ENCODE measurements at places on chromosomes 3 and 15.

- DNase-seq: no peak
Measured at GRCh38 chr3:173976281-173976680, 578.7 kb downstream of the NLGN1 start.

DNA sequence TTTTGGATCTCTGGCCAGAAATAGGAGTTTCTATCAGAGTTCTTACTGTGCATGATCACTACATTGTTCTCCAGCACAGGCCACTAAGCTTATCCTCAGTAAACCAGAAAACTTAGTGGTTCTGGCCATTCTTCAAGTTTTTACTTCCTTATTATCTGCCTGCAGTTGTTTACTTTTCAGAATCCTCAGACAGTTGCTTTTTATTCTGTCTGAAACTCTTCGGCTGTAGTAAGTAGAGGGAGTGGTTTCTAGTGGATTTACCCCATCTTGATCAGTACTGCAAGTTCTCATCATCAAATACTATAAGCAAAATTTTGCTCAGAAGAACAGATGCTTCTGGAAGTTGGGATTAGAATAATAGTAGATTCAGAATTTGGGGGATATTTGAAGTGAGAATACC is 193.0 kb upstream of the RARB start:
- no peak for DNase-seq

DNA sequence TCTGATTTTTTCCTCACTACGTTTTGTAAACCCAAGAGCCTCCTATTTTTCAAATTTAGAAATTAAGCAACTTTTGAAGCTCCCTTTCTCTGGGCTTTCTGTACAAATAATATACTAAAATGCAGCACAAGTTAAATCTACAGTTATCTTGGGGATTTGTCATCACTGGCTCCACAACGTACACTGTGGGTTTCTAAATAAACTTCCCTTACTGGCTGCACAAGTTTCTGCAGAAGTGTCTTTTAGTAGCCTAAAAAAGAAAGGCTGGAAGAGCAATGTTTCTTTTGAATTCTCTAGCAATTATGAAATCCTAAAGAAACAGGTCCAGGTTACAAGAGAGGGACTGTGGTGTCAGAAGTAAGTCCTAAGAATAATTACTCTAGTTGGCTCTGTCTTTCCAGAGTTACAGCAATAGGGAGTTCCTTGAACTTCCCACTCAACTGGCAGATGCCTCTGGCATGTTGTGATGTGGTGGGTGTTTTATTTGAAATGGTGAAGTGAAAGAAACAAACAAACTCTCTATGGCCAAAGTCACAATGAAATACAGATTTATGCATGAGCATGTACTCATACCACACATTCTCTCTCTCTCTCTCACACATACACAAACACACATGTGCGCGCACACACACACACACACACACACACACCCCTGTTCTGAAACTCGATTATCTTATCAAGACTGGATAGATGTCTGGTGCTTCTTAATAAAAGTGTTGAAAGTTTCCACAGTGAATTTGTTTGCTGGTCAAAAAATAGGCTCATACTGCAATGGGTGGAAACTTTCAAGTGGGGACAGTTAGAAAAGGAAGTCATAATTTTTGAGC is 198.2 kb downstream of the SSR3 start:
- no peak for DNase-seq

DNA sequence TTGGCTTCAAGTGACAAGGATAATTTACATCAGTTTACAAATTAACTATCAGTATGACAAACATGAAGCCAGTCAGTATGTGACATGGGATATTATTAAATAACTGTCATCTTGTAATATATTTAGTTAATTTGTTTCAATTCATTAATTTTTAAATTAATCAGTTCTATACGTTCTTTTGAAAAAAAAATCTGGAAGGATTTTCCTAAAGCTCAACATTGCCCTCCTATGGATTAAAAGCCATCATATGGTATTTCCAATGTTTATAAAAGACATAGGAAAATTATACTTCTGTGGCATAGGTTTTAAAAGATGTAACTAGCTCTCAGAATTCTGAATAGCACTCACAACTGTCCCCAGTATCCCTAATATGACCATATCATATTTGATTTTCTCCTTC is 134.4 kb downstream of the PLOD2 start:
- no peak for DNase-seq

DNA sequence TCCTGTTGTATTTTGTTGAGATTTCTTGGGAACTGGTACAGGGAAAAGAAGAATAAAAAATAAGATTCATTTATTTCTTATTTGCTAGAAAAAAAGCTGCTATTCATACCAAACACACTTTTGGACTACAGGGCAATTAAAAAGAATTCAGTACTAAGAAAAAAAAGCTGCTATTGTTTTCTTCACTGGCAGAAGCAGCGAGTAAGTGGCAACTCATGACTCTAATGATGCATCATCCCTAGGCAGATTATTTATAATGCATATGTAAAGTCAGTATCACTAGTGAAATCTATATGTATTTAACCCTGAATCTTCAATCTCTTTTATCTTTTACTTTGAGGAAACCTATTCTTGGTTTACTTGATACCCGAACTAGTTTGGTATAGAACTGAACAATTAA is 15.2 kb downstream of the PFN2 start:
- DNase-seq: no peak

DNA sequence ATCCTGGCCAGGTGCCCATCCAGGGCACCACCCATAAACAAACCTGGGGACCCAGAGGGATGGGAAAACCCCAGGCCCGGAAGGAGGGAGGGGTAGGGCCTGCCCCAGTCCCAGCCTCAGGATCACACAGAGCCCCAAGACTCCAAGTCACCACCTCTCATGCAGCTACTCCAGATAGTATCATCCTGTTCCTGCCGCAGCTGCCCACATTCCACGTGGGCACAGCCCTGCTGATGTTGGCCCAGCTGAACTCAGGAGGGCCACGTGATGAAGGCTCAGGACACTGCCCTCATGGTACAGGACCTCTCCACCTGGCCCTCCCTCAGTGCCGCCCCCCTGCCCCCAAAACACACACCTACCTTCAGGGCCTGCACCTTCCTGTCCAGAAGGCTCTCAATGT is 69.5 kb downstream of the CACNA2D2 start:
- DNase-seq: no peak

DNA sequence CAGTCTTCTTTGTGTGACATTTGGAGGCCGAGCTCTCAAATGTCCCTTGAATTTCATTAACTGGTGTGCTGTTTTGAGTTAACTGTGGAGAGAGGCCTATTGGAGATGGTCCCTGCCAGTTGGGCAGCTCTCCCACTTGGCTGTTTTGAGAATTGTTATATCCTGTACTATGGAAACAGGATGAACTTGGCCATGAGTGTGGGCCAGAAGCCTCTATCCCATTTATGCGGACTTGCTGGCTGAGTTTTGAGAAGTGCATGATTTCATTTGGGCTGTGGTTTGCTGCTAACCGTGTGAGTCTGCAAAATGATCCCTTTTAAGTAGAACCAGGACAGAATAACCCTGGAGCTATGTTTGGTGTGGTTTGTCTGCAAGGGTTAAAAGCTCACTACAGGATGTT is 366.0 kb downstream of the PTPRG start:
- no peak for DNase-seq

GRCh38 chr15:71332431-71333004 is 217.2 kb downstream of the THSD4 start:
- DNase-seq: no peak

DNA sequence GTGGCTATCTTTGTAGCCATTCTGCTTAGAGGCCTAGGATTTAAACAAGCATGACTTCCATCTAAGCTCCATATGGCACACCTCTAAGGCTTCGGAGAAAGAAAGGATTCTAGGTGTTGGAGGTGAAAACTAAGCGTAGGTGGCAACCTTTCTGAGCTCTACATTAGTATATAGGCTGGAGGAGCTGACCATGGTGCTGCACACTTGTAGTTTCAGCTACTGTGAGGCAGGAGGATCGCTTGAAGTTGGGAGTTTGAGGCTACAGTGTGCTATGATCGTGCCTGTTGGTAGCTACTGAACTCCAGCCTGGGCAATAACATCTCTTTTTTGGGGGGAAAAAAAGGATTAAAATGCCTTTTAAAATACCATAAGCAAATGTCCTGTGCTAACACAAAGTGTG is 7.4 kb downstream of the EAF1 start:
- DNase-seq: no peak

- DNase-seq: no peak
Measured at GRCh38 chr3:147757866-147758265, 348.7 kb downstream of the ZIC1 start.

DNA sequence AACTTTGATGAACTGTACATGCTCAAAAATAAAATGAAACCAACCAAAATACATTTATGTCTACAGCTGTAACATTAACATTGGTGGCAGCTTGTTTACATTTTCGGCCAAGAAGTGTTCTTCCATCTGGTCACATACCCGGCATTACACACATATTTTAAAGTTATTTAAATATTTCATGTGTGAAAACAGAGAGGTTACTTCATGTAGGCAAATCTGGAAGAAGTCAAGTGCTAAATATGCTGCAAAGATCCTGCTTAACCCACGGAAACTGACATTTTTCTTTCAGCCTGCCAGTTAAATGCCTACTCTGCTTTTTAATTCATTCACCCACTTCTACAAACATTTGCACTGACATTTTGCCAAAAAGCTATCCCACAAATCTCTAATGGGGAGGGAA is 69.7 kb downstream of the MB21D2 start:
- DNase-seq: no peak

Measured in stimulated activated CD4-positive, alpha-beta T cell treated with anti-CD3 and anti-CD28 coated beads, Interleukin-2, amount 100 ng/mL, for 24 hours (primary cell).